ENCODE measurements at places on chromosomes 12 and 14. TPM values are rescaled to one million over a fixed set of nuclear protein-coding genes. Genes with fewer than 3 reads are reported as not detected.

EXOC5 gene
- total RNA-seq = 53.0 TPM

PIWIL1 gene
- not detected for total RNA-seq

GRCh38 chr12:131947482-131948027, 2.2 kb upstream of the EP400 start:
- DNase-seq = peak; percentile 47

DNA sequence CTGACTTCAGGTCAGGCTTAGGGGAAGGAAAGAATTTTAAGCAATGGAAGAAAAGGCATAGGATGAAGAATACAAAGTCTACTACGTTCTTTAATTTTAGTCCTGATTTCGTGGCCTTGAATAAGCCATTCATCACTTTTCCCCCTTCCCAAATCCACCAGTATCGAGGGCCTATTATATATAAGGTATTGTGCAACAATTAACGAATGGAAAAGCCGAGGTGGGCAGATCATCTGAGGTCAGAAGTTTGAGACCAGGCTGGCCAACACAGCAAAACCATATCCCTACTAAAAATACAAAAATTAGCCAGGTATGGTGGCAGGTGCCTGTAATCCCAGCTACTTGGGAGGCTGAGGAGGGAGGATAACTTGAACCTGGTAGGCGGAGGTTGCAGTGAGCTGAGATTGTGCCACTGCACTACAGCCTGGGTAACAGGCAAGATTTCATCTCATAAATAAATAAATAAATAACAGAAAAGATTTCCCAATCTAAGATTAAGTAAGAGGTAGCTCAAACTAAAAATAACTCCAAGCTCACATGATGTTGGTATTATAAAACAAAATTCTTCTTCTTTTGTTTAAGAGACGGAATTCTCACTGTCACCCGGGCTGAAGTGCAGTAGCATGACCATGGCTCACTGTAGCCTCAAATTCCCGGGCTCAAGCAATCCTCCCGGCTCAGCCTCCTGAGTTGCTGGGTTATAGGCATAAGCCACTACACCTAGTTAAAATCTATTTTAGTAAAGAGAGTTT, 58.3 kb upstream of the NR2C1 start:
- no peak for DNase-seq

DNA sequence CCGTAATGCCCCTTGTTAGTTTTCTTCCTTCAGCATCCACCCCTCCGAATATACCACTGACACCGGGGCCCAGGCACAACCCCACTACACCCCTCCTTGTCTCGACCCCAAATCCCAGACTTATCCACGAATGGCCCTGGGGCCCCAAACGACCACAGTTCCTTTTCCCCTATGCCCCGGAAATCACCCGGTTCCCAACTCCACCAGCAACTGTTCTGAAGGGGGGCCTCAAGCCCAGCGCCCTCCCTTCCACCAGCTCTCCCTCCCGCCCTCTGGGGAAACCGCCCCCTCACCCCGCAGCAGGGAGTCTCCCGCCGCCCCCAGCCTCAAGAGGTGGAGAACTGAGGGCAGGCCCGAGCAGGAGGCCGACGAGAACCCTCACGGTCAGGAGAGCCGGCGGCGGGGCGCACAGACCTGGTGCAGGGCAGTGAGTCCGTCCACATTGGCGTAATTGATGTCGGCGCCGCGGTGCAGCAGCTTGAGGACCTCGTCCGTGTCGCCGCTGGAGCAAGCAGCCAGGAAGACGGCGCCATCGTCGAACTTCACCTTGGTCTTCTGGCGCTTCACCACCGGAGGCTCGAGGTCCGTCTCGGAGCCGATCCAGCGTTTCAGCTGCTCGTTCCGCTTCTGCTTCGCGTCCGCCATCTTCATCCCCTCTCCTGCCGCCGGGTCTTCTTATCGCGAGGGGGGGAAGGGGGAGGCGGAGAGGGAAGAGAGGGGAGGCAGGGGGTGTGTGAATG, 446 bp downstream of the PPP1R12A start:
- DNase-seq = peak; percentile 65

GRCh38 chr14:102568115-102568614, 24.3 kb upstream of the RCOR1 start:
- peak; percentile 81 for DNase-seq

DNA sequence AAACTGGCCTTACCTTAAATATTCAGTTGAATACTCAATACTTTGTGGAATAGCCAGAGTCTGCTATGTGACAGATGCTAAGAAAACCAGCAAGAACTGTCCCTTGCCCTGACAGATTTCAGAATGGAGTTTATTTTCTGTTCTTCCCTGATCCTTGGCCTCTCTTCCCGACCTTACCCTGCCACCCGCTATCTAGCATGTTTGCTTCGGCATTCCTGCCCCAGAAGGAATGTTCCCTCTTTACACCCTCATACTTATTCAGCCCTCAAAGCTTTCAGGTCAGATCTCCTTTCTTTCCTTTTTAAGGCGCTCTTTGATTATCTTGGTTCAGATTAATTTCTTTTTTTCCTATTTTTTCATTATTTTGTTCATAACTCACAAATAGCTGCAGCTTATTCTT, 21.8 kb downstream of the SUSD6 start:
- no peak for DNase-seq

GRCh38 chr12:34391771-34392581, 369.7 kb downstream of the ALG10 start:
- peak; percentile 31 for DNase-seq

- no peak for DNase-seq
Measured at GRCh38 chr12:91893476-91893875, 252.2 kb downstream of the BTG1 start.

DNA sequence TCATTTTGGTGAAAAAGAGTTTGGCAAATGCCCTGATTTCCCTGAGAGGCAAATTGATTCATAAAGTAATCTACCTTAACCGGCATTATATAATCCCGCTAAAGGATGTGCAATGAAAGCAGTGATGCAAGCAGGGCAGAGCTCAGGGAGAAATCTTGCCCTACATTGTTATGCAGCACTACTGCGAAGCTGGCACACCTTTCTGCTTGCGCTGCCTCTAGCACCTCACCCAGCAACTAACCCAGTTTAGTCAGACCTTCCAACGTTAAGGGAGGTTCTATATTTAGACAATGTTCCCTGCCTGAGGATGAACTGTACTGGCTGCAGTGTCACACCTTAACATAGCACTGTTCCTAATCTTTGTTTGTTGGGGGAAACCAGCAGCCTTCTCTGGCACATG, 60.8 kb upstream of the CCDC196 start:
- no peak for DNase-seq

GRCh38 chr12:128534906-128535305, 267.9 kb downstream of the TMEM132C start:
- no peak for DNase-seq

All from H7 (cell line).